ENCODE measurements at places on chromosomes 16 and 17.
A peak's percentile ranks its signal among the peaks of the same experiment; 100 is the strongest.

DNA sequence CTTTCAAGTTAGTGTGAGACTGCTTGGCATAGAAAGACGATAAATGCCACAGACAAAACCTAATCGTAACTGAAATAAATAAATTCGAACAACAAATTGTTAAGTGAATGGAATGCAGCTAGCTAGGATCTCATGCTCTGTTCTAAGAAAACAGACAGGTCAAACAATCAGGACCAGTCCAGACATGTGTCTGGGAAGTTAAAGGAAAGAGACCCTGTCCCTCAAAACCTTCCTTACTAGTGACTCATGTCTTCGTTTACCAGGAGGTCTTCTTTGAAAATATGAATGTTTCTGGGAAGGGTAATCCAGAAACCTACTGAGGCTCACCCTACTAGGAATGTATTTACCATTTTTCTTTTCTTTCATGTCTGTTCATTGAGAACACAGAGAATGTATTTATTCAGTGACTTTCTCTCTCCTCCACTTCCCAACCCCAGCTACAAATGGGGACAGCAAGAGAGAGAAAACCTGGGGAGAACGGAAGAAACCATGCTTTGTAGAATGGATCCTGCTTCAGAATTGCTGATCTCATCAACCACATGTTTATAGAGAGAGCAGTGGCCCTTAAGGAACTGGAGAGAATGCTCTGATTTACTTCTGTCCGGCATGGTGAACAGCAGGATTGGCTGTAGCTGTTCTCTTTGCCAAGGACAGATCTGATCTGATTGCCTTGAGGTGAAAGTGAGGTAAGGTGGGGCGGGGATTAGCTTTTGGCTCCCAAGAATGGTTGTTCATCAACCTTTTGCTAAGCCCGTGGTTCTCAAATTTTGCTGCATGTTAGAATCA lies 39.4 kb upstream of the DHX8 start:
- DNase-seq = no peak

DNA sequence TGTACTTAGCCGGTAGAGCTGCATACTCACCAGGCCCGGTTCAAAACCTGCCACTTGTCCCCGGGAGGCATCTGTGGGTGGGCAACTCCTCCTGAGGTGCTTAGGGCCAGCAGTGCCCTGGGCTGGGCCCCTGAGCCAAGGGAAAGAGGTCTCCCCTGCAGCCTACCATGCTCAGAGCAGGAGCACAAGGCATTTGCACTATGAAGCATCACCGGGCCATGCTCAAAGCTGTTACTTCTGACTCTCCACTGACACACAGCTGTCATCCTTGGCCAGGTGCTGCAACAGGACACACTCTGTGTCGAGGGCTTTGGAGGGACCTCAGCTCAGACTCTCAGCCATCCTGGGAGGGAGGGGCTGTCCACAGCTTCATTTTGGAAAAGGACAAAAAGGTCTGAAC lies 37.2 kb downstream of the SLC38A8 start:
- DNase-seq = no peak

DNA sequence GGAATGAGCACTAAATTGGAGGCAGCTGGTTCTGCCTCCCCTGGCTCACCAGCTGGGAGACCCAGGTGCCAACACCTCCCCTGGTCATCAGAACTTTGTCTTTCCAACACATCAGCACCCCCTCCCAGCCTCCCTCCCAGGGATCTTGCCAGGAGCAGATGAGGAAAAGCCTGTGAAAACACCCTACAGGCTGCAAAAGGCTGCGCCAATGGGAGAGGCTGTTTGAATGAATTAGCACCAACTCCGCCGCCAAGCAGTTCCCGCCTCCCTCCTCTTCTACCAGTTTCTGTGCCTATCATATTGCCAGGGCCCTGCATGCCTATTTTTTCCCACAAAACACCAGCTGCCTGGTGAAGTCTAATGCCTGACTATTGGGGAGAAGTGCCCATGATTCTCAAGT lies 137.0 kb downstream of the AIPL1 start:
- DNase-seq = no peak

- DNase-seq = no peak
These were observed 49.6 kb downstream of the KCNJ12 start for GRCh38 chr17:21425736-21426135.

GRCh38 chr17:42387661-42388380 lies 421 bp downstream of the STAT3 start:
- DNase-seq = peak; percentile 38

DNA sequence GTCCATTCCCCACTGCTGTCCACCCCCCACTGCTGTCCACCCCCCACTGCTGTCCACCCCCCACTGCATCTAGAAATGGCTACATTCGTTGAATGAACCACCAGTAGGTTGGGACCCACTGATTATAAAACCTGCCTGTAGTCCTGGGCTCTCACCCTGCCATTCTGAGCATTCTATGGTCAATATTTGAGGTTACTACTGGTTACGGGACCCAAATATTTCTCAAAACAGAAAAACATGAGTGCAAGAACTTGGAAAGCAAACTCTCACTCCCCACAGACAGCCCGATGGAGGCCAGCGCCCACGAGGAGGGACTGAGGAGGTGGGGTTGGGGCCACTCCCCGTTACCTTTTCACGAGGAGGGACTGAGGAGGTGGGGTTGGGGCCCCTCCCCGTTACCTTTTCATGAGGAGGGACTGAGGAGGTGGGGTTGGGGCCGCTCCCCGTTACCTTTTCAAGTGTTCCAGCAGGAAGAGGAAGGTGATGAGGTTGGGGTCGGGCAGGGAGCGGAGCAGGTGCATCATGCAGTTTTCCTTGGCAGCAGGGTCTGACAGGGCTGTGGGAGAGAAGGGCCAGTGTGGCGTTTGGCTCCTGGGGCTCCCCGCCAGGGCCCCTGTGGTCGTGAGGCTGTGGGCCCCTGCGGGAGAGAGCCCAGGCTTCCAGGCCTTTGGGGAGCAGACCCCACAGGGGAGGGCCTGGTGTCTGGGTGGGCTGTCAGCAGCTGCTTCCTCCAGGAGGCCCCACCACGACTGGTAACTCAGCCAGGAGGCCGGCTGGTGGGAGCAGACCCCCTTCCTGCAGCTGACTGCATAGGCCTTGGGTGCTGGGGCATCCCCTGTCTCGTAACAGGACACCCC lies 12.5 kb downstream of the TIMM22 start:
- DNase-seq = no peak

GRCh38 chr16:75957870-75958269 lies 231.6 kb upstream of the CPHXL start:
- DNase-seq = no peak

GRCh38 chr16:74774223-74775139 lies at the start of gene FA2H:
Gene FA2H, minus strand, starts transcription at chr16:74774820. Its CDS starts 65 bp downstream, at chr16:74774755.
- peak; percentile 49 for DNase-seq

- peak; percentile 90 for DNase-seq
These were observed 678 bp downstream of the CDR2L start for GRCh38 chr17:74987909-74988711.

GRCh38 chr17:21146362-21147015 lies 19.7 kb downstream of the DHRS7B start:
- no peak for DNase-seq

Data from left ventricle myocardium inferior (tissue), 1 donor.